DMS79 (cell line): ENCODE measurements at places on chromosomes 6 and 20.

DNA sequence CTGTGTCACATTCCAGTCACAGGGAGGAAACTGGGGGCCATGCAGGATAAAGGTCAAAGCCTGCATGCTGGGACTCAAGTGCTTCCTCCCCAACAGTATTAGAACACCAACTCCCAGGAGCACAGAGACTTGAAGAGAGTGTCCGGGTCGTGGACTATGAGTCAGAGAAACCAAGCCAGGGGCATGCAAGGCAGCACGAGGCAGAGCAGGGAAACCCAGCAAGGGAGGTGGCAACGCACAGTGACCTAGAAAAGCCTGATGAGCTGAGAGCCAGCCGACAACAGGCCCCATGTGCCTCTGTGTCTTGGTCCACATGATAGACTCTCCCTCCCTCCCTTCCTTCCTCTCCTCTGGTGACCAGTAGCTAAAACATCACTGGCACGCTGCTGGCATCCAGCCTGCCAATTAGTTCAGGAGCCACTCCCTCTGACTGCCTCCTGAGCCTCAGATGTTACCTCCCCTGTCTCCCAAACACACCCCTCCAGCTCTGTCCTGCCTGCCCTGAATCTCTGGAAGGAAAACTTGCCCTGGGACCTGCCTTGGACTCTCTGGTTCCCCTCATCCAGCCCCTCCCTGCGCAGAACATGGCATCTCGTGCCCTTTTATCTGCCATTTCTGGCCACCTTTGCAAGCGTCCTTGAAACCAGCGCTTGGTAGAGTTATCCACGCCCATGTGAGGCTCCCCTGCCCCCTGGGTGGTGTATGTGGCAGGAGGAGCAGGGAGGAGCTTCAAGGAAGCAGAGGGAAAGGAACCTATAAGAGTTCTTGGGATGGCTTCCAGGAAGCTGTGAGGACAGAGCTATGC is 16.2 kb upstream of the RNF39 start:
- DNase-seq: no peak

DNA sequence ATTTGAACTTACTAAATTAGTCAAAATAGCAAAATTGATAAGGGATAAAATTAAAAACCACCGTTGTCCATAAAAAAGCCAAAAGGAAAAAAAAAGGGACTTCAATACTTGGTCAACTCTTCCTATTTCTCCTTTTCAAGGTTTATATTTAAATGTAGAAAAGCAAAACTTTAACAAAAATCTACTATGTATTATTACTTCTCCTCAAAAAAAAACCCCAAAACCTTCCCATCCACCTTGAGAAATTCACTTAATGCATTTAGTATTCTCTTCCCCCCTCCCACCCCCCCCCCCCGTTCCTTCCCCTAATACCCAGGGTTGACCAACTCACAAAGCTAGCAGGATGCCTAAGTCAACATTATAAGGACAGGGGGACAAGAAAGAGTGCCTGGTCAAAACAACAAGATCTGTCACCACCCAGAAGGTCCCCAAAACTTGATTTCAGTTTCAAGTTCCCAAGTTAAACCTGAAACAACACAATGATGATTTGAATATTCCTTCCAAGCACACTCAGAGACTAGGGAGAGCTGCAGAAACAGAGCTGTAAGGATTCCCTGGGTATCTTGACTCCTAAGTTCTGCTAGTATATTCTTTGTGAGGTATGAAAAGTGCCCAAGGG is 14.6 kb downstream of the GMDS start:
- DNase-seq: no peak

DNA sequence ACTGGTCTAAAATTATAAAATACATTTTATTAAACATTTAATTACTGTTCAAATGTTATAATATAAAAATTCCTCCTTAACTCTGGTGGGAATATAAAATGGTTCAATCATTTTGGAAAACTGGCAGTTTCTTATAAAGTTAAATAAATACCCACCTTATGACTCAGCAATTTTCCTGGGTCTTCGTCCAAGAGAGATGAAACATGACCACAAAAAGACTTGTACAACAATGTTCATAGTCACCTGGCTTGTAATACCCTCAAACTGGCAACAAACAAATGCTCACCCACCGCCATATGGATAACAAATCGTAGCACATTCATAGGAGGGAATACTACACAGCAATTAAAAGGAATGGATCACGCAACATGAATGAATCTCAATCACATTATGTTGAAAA is 66.0 kb upstream of the RIN2 start:
- no peak for DNase-seq

DNA sequence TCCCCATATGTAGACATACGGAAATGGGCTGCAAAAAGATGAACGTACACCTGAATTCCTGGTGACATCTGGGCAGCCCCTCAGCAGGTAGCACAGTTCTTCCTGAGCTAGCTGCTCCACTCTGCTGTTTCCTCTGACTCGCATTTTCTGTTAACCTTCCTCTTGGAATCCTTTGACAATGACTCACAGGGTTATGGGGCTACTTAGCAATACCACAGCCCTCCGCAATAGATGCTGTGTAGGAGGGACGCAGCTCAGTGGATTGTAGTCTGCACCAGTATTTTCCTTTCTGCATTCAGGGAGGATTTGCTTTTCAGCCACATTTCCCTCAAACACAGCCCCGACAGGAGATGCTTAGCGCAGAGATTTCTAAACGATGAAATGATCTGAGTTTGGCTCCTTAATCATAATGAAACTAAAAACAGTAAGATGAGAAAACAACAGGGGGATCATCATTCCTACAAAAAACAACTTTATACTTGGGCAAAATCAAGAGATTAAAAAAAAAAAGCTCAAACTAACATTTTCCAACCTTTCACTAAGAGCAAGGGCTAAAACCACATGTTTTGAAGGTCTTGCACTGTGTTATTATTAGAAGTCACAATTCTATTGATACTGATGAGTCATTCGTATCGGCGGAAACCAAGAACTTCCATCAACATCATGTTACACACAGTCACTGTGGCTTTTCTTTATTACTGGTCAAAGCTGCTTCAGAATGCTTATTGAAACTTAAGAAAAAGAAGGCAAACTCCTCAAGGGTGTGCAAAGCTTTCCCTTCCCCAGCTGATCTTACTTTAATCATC is 12.2 kb downstream of the BACH2 start:
- no peak for DNase-seq

- DNase-seq: no peak
Measured at GRCh38 chr20:7866285-7866684, 74.0 kb downstream of the HAO1 start.

DNA sequence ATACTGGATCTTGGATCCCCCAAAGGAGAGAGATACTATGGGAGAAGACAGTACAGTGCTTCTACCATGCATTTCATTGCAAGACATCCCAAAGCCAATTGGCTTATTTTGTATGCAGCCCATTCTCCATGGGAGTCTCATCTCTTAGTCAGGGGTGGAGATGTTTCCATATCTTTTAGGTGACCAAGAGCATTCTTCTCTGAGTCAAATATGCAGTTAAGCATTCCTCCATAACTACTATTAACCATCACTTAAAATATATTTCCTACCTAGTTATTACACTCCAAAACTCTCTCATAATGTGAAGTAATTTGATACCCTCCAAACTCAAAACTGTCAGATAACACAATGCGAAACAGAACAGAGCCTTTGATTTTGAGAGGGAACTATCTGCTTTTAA is 542.6 kb downstream of the HDGFL1 start:
- no peak for DNase-seq

GRCh38 chr6:139540276-139540675 is 165.8 kb upstream of the CITED2 start:
- no peak for DNase-seq

GRCh38 chr6:29294499-29294914 is 7.0 kb upstream of the OR14J1 start:
- DNase-seq: no peak

DNA sequence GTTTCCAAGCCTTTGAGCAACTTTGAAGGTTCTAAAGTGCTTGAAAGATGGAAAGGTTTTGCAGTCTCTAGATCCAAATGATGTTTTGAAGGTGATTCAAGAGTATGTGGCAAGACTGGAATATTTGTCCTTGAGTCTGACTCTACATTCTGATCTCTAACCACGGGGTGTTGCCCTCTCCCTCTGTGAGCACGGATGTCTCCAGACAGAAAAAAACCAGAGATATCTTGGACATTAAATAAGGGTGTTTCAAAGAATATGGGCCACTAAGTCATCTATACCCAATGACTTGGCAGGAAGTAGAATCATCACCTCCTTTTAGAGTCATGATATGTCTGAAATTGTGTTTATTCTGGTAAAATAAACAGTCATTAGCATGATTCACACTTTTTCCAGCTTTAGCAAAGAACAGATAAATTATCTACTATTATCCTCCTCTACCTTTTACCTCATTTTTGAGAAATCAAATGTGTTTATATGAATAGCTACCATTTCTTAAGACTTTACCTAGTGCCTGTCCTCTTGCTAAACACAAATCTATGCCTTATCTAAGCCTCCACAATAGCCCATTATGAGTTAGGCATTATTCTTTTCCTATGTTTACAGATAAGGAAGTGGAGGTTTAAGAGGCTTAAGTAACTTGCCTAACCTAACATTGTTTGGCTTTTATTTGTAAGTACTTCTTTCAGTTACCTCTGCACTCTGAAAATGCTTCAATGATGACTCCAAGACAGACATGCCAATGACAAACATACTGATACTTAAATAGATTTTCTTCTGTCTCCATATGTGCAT is 384.4 kb downstream of the BMP2 start:
- no peak for DNase-seq

GRCh38 chr6:12233693-12234571 is 56.2 kb upstream of the EDN1 start:
- DNase-seq: no peak

DNA sequence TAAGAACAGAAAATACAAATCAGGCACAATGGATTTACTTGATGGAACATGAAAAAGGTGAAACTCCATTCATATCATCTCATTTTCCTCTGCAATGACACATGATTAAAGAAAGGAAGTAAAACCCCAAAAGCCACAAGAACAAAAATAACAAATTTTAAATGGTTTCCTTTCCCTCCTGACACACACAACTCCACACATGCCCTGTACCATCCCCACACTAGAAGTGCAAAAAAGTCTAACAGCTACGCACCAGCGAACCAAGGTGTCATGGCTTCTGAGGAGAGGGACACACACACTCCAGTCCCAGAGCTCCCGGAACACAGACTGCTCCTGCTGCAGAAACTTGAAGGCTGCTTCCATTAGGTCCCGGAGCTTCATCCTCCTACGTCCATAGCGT is 25.3 kb downstream of the MDN1 start:
- no peak for DNase-seq

- DNase-seq: peak; percentile 20
Measured at GRCh38 chr6:52994031-52994838, 849 bp downstream of the GSTA4 start.

GRCh38 chr6:52377538-52378221 is 15.7 kb downstream of the PAQR8 start:
- DNase-seq: no peak

DNA sequence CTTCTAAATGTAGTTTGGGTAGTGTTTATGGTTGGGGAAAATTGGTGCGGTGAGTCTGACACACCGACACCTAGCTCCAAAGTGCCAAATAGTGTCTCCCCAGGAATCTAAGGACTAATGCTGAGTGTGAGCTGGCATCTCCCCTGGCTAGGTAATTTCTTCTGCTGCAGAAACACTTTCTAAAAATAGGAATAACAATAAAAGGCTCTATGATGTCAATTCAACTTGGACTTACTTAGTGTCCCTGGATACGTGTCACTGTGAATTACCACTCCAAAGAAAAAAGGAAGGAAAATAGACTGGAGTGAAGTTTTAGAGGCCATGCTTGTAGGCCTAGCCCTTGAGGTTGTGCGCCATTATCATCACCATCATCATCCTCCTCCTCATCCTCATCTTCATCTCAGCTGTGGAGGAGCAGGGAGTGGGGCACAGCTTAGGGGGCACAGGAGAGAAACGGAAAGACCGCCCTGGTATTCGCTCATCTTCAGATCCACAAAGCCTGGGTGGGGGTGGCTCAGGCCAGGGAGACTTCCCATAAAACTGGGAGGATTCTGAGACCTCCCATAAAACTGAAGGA is 89.6 kb downstream of the TBC1D7 start:
- no peak for DNase-seq

DNA sequence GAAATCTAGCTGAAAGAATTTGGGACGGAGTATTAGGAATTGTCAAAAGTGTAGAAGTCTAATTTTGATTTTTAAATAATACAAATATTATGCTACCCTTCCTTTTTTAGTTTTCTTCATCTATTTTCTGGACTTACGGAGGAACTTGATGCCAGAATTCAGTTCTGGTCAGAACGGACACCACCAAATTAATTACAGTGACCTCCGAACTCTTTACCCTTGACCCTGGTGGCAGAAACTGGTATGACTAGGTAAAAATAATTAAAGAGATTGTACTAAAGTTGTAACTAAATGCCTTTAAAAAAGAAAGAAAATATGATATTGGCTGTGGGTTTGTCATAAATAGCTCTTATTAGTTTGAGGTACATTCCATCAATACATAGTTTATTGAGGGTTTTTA is 751.1 kb upstream of the MAP3K7 start:
- no peak for DNase-seq

- no peak for DNase-seq
Measured at GRCh38 chr6:87182321-87182720, 27.0 kb downstream of the ZNF292 start.

DNA sequence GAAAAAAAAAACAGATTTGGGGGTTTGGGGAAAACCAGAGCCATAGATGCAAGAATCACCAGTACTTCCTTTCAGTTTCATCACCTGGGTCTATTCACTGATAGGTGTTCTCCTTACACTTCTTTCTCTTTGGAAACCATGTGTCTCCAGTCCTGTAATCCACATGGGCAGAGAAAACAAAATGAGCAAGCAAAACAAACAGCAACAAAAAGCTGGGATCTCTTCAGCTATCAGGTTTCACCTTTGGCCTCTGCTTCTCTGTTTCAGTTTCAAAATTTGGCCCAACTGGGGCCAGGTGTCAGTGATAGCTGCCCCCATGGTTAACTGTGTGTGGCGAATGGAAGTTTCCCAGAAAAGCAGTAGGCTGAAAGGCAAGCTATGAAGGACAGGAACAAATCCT is 220.0 kb upstream of the THBS2 start:
- no peak for DNase-seq

DNA sequence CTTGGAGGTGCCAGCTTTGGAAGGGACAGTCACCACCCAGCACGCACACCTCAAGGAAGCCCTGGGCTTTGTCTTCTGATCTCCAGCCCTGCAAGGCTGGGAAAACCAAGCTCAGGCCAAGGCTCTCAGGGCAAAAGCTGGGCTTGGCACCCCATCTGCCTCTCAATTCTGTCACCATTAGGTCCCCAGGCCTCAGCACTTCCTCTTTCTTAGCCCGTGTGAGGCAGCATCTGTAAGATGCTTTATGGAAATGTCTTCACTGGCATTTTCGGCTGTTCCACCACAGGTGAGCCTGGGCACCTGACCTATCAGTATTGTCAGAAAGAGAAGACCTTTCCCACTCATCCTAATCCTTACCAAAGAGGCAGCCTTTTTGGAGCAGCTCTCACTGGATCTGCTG is 24.6 kb downstream of the GMEB2 start:
- DNase-seq: no peak
